ENCODE measurements at places on chromosomes 5 and 9. TPM values are rescaled to one million over a fixed set of nuclear protein-coding genes. Genes with fewer than 3 reads are reported as not detected.

Gene SLC25A51
- 27.1 TPM for total RNA-seq

Gene SEC61B
- total RNA-seq: 149 TPM

Gene SOHLH1
- not detected for total RNA-seq

Gene DRD1
- total RNA-seq: not detected
